ENCODE measurements at places on chromosomes 3 and 15. TPM values are rescaled to one million over a fixed set of nuclear protein-coding genes. Genes with fewer than 3 reads are reported as not detected.

- no peak for DNase-seq
These were observed 47.4 kb downstream of the WNT5A start for GRCh38 chr3:55439657-55440056.

- no peak for DNase-seq
These were observed 227.3 kb downstream of the FOXP1 start for GRCh38 chr3:71356265-71356664.

Gene RTP1
- total RNA-seq, result not detected

Gene KIF15
- total RNA-seq, result 21.2 TPM

Gene SEMA5B
- total RNA-seq, result 0.05 TPM

All from dermis blood vessel endothelial cell (primary cell).